ENCODE measurements at places on chromosomes 16 and 17. TPM values are rescaled to one million over a fixed set of nuclear protein-coding genes. Genes with fewer than 3 reads are reported as not detected.

SEPTIN1 gene
- total RNA-seq = 117 TPM

ESRP2 gene
- total RNA-seq = not detected

SMIM36 gene
- total RNA-seq = not detected

TUBB3 gene
- 210 TPM for total RNA-seq

SERPINF2 gene
- total RNA-seq = 0.32 TPM

CHAD gene
- not detected for total RNA-seq

TNRC6C gene
- total RNA-seq = not detected

SLC52A1 gene
- total RNA-seq = not detected

SLC6A4 gene
- total RNA-seq = not detected

CEP295NL gene
- not detected for total RNA-seq

PDK2 gene
- not detected for total RNA-seq

KLHL10 gene
- total RNA-seq = 0.29 TPM

IKZF3 gene
- 137 TPM for total RNA-seq

KRTAP4-6 gene
- not detected for total RNA-seq

RAB11FIP4 gene
- total RNA-seq = 13.3 TPM

CLDN6 gene
- not detected for total RNA-seq

KRT15 gene
- not detected for total RNA-seq

CMTM1 gene
- 0.61 TPM for total RNA-seq

SMTNL2 gene
- total RNA-seq = not detected

SLC16A13 gene
- total RNA-seq = 1.3 TPM

HSF5 gene
- total RNA-seq = 0.82 TPM

SEBOX gene
- total RNA-seq = not detected

ABCC6 gene
- not detected for total RNA-seq

TEKT1 gene
- total RNA-seq = not detected

PRSS21 gene
- total RNA-seq = not detected

SLFN14 gene
- not detected for total RNA-seq

GLP2R gene
- not detected for total RNA-seq

ZG16 gene
- not detected for total RNA-seq

GDPD1 gene
- total RNA-seq = 2.5 TPM

PLCG2 gene
- 574 TPM for total RNA-seq

SYNRG gene
- 37.8 TPM for total RNA-seq

FOXJ1 gene
- total RNA-seq = not detected

PLXDC1 gene
- total RNA-seq = not detected

KRT40 gene
- total RNA-seq = not detected

KRTAP9-8 gene
- total RNA-seq = not detected

PYY gene
- 0.51 TPM for total RNA-seq

CRYBA1 gene
- total RNA-seq = not detected

CDH13 gene
- total RNA-seq = 0.56 TPM

C16orf96 gene
- not detected for total RNA-seq

DNAI2 gene
- not detected for total RNA-seq

CACNG4 gene
- not detected for total RNA-seq

TMC7 gene
- not detected for total RNA-seq

ASGR1 gene
- total RNA-seq = not detected

KRTAP4-9 gene
- not detected for total RNA-seq

IRX3 gene
- not detected for total RNA-seq

LLGL2 gene
- 7.6 TPM for total RNA-seq

MT1F gene
- 36.3 TPM for total RNA-seq

CYGB gene
- not detected for total RNA-seq

DHRS7C gene
- total RNA-seq = not detected

GH1 gene
- total RNA-seq = not detected

ABCC12 gene
- total RNA-seq = 0.86 TPM

DNAH3 gene
- not detected for total RNA-seq

LPO gene
- not detected for total RNA-seq

SLC38A8 gene
- total RNA-seq = not detected

ZNF768 gene
- 59.4 TPM for total RNA-seq

ARHGDIG gene
- total RNA-seq = 2.7 TPM

Data from Karpas-422 (cell line).